Transverse colon (tissue), 4 donors: ENCODE measurements at places on chromosomes 2 and 18. TPM values are rescaled to one million over a fixed set of nuclear protein-coding genes. Genes with fewer than 3 reads are reported as not detected.

GRCh38 chr2:46719487-46719886 is 196.1 kb downstream of the MCFD2 start:
- no peak for DNase-seq

PDE1A gene
- total RNA-seq, result 0.75 TPM

- no peak for DNase-seq
These were observed 94.6 kb upstream of the PELI1 start for GRCh38 chr2:64238799-64239198.

ZNF521 gene
- 6.4 TPM for total RNA-seq

DNA sequence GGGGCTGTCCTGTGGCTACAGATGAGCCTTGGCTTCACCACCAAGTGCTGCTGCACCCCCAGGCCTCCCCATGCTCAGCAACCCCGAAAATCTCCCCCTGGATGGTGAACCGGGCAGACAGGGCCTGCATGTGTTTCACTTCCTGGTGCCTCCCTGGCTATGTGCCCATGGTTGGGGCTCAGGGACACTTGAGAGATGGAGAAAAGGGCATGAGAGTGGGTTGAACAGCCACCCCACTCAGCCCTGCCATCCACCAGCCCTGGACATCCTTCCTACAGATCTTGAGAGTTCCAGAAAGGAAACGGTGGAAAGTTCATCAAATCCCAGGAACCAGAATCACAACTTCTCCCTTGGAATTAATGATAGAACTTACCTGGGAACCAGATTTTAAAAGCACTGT is 74.7 kb upstream of the TEX51 start:
- DNase-seq, result no peak

GRCh38 chr2:121709776-121710469 is 26.8 kb downstream of the NIFK start:
- no peak for DNase-seq

DNA sequence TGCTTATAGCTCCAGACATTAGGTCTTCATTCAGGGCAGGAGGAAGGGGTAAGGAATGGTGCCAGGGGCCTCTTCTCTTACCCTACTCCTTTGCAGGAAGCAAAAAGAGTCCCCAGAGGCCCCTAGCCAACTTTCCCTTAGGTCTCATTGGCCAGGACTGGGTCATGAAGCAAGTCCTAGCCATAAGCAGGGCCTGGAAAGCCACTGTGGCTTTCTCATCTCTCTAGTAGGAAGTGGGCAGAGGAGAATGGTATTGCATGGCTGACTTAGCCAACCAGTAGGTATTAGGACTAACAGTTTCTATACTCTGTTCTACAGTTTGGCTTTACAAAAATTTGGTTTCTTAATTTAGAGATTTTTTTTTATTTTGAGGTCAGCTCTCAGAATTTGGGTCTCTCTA is 4.8 kb downstream of the FAM228A start:
- DNase-seq, result no peak

GRCh38 chr18:24397131-24397693 is 412 bp downstream of the OSBPL1A start:
- DNase-seq, result peak; percentile 67

DNA sequence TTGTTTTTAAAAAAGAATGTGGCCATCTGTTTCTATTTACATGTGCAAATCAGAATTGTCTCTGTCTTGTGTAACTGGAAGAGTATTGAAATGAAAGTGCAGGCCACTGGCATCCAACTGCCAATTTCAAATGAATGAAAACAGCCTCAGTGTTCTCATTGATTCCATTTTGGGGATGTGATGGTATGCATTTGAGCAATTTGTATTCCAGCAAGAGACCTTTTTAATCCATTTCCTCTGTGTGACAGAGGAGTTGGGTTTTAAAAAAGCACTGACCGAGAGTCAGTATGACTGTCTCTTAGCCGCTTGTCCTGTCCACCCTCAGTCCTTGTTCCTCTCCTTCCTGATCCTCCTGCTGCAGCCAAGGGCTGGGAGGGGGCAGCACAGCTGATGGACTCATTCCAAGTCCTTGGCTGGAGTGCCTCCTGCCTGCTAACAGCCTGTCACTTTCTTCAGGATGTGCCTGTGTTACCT is 50.0 kb downstream of the ASAP2 start:
- no peak for DNase-seq

ZC3H15 gene
- 43.2 TPM for total RNA-seq

CFC1 gene
- total RNA-seq, result not detected

- DNase-seq, result no peak
These were observed 868.1 kb upstream of the ID2 start for GRCh38 chr2:7813541-7814292.

DNA sequence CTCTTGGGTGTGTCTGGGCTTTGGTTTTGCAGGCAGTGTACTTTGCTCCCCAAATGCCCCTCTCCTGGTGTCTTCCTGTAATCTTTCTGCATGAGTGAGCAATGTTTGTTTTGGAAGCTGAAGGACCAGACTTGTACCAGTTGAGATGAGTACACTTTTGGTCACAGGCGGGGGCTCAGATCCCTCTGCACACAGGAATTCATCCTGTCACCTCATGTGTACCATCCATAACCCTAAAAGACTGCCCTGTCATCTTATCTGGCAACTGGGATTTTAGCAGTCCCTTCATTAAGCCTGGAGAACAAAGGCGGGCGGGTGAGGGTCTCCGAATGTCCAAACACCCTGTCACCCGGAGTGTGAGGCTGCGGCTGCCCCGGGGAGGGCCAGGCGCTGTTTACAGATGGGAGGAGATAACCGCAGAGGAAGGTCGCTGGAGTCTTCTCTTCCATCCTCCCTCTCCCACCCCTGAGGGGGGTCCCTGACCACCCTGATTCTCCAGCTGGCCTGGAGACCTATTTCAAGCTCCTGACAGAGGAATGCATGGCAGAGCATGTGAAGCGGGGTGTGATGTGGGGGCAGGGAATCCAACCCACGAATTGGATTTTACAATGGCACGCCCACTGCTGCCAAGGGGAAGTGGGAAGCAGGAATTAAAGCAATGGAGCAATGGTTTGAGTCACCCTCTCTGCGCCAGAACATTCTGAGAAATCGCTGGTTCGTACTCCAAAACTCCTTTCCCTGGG is 158.2 kb upstream of the MYCN start:
- no peak for DNase-seq

GRCh38 chr2:200307724-200308545 is 1.4 kb downstream of the SPATS2L start:
- no peak for DNase-seq

- no peak for DNase-seq
These were observed 673 bp upstream of the HNMT start for GRCh38 chr2:137963535-137964065.

DNA sequence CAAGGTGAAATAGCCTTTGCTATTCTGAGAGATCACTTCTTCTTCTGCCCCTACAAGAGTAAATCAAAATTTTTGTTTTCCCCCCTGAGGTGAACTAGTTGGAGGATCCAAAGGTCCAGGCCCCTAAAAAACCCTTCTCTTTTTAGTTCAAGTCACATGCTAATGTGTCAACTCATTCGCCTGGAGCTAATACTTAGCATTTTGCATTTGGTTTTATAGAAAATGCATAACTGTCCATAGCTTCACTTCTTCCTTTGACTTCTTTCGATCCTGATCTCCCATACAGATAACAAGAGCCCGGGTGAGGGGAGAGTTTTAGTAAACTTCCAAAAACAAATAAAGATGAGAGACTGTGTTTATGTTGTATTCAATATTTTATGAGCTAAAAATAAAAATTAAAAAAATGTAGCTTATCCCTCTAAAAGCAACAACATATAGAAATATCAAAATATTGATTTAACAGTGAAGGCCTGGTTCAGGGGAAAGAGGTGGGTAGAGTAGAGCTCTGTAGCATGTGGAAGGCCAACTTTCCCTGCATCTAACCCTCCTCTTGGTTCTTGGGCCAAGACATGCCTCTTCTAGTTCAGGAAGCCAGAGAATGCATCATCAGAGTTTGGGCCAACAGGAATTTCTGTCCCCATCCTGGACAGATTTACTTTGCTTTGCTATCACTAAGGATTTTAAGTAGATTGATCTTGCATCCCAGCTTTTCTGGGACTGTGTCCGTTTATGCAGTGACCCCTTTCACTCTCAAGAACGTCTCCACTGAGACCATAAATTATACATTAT is 333.8 kb downstream of the ALK start:
- no peak for DNase-seq
